ENCODE measurements at places on chromosomes 5 and 9.

- no peak for DNase-seq
Measured at GRCh38 chr5:52481201-52481600, 306.5 kb upstream of the ITGA1 start.

- DNase-seq: no peak
Measured at GRCh38 chr9:136044971-136045594, 50.0 kb downstream of the NACC2 start.

DNA sequence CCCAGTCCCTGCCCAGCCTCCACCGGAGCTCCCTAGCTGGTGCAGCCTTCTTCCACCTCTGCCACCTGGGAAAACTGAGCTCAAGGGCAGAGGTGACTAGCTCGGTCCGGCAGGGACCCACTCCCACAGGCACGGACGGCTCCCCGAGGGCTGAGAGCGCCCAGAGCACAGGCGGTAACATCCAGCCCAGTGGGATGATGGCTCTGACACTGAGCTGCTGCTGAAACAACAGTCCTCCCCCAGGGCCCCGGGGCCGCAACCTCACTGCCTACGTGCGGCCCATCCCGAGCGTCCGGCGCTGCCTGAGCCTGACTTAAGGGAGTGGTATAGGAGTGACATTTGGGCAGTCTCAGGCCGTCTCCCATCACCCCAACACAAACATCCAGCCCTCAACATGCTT lies 3.7 kb downstream of the FAM163B start:
- no peak for DNase-seq

DNA sequence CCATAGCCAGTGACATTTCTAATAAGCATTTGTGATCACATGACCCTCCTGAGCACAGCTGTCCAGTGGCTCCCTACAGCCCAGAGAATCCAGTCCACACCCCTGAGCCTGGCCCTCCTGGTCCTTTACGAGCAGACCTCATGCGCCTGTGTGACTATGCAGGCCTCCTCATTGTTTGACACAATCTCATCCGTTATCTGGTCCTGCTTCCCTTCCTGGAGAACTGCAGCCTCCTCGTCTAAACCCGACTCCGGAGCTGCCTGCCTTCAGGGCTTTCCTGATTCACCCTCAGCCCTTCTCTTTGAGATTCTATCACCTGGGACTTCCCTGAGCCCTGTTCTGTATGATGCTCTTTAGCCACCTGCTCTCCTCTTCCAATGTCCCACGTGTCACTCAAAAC lies 79.7 kb downstream of the GPR21 start:
- no peak for DNase-seq

- no peak for DNase-seq
Measured at GRCh38 chr9:35862328-35862727, 7.9 kb downstream of the OR13J1 start.

DNA sequence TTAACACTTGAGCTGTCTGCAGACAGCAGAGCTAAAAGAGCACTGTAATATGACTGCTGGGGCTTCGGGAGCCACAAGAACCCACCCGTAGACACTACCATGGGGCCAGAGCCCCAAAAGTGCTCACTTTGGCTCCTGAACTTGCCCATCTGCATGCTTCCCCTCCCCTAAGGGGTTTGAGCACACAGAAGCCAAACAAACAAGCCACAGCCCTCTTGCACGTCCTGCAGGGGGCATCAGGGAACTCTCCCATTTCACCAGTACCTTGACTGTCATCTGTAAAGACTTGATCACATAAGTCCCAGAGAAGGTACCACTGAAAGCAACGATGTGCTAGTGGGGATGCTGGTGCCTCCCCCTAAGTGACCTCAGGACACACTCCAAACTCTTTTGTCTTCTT lies 681.8 kb downstream of the SEMA5A start:
- DNase-seq: no peak

DNA sequence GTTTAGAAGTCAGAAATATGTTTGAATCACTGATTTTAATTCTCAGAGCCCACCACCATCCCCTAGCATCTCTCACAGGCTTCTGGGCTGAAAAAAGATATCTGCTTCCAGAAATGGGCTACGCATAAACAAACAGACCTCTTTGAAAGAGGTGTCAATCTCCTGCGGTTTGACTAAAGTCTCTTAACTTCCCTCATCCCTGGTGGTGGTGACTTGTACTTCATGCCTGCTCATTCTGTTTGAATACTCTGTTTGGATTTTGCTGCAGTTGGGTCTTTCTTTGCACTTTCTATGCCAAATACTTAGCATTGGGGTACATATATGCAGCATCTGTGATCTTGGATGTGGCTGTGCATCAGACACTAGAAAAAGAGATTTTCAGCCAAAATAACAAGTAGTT lies 157.2 kb upstream of the ATP10B start:
- no peak for DNase-seq

DNA sequence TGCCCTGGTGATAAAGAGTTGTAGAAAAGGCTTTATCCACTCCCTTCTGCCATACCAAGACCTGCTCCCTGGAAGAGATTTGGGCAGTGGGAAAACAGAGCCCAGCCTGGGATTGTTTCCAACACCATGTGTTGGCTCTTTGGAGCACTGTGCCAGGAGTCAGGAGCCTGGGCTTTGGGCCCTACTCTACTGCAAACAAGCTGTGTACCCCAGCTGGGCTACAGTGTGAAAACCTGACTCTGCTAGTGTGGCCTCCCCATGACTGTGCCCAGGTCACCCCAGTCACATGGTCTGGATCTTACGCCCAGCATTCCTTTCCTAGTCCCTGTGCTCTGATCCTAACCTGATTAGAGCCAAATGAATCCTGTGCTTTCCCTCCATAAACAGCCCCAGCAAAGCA lies 39.3 kb upstream of the SHB start:
- DNase-seq: no peak

DNA sequence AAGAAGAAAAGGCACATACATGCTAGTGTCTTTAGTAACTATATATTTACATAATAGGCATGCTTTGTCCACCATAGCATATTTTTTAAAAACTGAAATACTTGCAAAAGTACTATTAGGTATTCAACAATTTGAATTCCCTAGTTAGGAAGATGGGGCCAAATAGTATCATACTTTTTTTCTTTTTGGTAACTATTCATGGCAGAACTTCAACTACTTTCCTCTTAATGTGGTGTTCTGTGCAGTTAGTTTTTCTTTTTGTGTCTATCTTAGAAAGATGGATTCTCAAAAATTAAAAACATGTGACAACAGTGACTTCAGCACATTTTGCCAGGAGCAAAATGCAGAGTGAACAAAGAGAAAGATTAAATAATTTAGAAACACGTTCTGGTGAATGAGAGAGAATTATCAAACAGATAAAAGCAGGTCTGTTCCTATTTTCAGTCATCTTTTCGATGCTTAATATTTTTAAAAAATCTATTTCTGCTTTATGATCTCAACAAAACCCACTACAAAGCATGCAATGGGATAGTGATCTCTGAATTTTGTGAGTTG lies 341.1 kb downstream of the ARL15 start:
- no peak for DNase-seq

DNA sequence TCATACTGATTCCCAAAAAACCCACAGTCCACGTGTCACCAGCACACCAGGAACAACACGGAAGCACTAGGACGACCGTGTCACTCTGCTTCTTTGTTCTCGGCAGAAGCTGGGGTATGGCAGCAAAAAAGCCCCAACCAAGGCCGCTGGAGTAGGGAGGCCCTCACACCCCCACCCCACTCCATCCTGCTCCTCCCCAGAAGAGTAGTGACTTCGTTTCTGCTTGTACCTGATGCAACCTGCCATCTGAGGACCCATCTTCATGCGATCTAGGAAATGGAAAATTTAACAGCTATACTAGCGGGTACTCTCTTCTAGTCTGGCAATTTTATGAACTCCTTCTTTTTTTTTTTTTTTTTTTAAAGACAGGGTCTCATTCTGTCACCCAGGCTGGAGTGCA lies 3.7 kb downstream of the UBAC1 start:
- no peak for DNase-seq

DNA sequence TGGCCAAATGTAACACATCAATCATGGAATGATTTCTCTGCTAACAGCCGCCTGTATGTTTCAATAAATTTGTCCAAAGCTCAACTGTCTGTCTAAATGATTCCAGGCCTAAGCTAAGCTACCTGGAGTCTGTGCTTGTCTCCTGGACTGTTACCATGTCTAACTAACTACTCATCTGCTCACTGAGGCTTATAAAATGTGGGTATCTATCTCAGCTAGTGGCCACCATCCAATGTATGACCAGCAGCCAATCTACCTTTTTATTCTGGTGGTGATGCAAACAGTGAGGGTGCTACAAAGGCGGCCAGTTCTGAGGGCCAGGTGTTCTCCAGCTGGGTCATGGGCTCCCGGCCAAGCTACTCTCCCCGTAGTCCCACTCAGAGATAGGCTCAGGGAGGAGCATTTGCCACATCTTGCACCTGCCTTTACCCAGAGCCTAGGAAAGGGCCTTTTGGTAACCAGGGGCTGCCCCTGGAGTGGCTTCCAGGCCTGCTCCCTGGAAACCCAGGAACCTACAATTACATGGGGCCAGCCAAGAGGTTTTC lies 59.1 kb downstream of the PFDN1 start:
- DNase-seq: no peak

GRCh38 chr5:149411738-149412519 lies 32.8 kb upstream of the IL17B start:
- DNase-seq: no peak

GRCh38 chr5:65924366-65925043 lies 1.9 kb upstream of the ERBIN start:
- DNase-seq: no peak

DNA sequence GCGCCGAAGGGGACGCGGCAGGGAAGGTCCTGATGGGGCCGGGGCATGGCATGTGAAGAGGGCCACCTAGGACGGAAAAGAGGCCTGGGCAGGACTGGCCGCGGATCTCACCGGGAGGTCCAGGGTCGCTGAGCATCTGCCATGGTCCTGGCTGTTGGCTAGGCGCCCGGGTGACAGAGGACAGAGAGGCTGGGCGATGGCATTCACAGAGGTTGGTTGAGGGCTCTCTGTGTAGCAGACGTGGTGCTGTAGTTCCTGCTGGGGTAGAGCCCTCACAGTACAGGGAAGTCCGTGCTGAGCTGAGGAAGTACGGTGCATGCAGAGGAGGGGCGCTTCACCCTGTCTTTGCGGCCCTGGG lies 427 bp downstream of the PCYOX1L start:
- DNase-seq: peak; percentile 16

- no peak for DNase-seq
Measured at GRCh38 chr9:37769306-37769705, 15.6 kb downstream of the EXOSC3 start.

- no peak for DNase-seq
Measured at GRCh38 chr5:1012313-1012841, 3.8 kb downstream of the NKD2 start.

- peak; percentile 1 for DNase-seq
Measured at GRCh38 chr5:50328193-50328729, 112.8 kb downstream of the EMB start.

DNA sequence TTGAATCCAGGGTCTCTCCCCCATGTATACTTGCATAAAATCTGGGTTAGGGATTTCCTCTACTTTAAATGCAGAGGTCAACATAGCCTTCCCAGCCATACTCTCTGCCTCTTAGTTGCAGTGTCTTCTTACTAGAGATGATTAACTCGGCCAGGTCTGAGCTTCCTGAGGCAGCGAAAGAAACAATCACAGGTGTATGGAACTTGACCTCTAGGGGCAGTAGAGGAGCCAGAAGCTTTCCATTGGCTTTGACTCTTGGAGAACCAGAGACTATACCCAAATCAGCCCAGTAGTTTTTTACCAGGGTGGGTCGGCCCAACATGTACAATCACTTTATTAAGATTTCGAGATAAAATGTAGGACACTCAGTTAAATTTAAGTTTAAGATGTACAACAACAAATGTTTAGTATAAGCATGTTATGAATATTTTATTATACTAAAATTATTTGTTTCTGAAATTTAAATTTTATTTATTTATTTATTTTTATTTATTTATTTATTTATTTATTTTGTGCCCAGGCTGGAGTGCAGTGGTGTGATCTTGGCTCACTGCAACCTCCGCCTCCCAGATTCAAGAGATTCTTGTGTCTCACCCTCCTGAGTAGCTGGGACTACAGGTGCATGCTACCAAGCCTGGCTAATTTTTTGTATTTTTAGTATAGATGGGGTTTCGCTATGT lies 48.0 kb upstream of the DMRT3 start:
- DNase-seq: no peak

DNA sequence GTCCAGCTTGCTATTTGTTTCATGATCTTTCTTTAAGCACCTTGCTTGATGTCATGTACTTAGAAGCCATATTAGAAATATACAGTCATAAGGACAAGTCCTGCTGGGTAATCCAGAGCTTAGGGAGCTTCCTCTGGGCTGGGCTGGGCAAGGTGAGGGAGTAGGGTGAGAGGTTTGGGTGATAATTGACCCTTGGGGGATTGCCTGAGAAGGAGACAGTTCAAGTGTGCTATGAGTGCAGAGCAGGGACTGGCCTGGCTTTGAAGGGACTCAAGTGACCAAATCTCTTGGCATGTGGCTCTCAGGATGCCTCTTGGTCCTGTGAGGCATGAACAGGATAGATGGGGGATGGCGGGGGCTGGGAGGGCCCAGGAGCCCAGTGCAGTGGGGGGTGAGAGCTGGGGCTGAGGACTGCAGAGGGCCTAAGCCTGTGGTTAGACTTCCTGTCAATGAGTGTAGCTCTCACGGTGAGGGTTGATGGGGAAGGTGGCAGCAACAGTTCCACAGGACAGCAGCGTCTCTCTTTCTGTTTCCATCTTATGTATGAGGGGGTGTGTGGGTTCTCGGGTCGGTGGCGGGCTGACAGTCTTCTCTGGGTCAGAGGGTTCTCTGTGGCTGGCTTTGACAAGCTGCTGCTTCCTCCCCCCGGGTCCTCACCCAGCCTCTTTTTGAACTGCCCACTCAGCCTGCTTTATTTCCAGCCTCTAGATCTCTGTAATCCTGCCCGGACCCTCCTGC lies 53.5 kb downstream of the RGS3 start:
- DNase-seq: peak; percentile 62

DNA sequence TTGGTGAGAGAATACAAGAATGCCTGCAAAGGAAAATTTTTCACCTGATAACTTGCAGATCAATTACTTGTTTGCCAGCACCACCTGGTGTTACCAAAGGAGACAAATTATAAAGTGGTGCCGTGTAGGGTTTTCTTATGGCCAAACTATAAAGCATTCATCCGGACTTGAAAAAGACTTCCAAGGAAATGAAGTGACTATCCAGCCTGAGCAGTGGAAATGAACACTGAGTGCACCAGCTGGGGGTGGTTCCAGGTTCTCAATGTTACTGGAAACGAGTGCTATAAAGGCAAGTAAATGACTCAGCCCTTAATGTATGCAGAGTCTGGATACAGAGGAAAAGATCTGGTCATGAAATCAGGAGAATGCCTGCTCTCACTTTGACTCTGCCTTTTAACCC lies 113.1 kb downstream of the DNAH5 start:
- no peak for DNase-seq

DNA sequence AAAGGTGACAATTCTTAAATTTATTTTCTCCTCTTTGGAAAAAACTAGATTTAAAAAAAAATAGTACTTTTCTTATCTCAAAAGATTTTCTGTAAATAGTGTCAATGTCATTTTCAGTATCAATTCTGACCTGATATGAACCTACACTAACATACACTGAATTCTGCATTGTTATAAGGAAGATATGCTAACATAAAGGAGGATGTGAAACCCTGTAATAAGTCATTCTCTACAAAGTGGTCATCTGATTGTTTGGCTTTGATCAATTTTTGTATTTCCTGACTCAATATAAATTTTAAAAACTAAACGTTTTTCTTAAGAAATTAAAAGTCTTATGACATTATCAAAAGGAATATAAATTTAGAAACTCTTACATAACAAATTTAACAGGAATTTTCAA lies 233.6 kb upstream of the EDIL3 start:
- no peak for DNase-seq
